ENCODE measurements at places on chromosomes 6 and 20.

GRCh38 chr6:34093854-34094430 lies 51.9 kb downstream of the GRM4 start:
- DNase-seq = no peak

DNA sequence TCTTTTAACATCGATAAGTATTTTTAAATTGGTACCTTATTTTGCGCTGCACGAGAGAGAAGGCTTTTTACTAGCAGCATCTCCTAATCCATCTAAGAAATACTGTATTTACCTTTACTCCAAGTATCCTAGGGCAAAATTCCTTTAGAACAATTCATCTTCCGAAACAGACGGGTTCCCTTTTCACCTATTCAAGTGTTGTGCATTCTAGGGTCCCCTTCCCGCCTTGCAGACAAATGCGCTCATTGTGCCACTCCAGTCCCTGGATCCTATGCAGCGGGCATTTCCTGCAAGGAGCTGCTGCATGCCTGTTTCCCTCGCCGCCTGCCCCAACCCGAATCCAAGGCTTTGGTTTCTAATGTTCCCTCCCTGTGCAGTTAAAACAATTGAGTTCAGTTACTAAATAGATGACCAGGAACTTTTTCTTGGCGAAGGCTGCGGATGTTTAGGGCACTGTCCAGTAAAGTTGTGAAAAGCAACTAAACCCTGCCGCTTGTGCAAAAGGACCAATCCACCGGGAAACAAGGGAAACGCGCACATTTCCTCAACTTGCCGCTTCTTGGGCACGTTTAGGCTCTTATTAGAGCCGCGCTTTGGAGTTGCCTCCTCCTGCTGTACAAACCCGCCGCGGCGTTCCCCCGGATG lies 556 bp upstream of the SCAF8 start:
- no peak for DNase-seq

GRCh38 chr6:83132121-83132520 lies 60.9 kb downstream of the PGM3 start:
- DNase-seq = no peak

- DNase-seq = no peak
Measured at GRCh38 chr20:44540834-44541233, 19.0 kb upstream of the SERINC3 start.

DNA sequence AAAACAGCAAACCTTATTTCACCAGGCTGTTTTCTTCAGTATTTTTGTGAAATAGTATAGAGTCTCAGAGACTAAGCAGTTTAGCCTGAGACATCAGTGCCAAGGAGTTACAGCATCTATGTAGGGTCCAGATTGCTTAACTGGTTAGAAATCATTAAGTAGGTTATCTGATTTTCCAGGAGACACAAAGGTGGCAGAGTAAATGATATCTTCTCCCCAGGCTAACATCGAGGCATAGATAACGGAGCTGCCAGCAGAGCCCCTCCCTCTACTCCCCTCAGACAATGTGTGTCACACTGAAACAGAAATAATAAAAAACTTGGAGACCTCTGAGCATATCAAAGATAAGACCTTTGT lies 473.0 kb upstream of the CITED2 start:
- DNase-seq = no peak

DNA sequence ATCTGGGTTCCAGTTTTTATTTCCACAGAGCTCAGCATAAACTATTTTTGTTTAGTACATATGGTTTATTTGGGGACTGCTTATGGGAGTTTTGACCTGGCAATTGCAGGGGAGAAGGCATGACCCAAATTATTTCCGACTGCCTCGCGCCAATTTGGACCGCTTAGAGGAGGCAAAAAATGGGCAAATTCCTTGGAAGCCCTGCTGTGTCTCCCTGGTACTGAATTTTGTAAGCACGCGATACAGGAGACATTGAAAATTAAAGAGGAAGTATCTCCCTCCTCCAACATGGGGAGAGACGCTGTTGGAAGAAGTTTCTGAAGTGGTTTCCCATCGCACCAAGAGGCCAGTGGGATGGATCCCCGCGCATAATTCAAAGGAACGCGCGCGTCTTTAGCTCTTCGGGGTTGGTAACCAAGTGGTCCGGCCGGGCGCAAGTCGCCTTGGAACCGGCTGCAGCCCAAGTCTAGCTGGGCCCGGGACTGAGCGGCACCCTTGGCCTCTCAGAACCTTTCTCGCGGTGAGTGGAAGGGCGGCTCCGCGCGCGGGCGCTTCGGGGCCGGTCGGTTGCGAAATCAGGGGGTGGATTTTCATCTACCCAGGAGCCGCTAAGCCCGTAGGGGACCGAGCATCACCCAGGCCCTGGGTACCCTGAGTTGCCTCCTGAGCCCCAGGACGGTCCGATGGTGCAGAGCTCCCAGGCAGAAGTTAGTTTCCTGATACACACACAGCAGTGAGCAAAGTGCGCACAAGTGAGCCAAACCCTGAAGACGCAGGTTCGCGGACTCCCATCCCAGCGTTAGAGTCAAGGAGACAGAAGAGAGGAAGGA lies 6.2 kb downstream of the NKX2-2 start:
- no peak for DNase-seq

DNA sequence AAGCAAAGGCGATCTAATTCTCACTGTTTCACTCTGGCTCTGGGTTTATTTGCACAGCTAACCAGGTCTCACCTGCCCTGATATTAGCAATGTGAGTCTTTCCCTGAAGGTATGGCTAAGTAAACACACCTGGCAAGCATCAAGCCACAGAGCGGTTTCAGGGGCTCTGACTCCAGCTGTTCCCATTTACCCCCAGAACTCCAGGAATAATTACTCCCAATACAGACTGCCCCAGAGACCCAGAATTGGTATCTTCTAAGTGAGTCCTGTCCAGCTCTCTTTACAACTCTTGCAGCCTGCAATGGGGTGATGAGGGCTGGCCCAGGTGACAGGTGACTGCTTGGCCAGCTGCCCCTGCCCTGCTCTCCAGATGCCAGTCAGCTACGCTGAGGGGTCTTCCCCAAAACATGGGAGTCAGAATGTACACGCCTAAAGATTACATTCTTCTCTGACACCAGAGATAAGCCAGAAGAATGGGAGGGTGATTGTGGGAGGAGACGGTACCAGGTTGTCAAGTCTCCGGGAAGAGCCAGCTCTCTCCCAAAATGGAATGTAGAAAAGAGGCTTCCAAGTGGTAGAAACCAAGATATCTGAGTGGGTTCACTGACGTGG lies 4.9 kb upstream of the LRRN4 start:
- DNase-seq = no peak

DNA sequence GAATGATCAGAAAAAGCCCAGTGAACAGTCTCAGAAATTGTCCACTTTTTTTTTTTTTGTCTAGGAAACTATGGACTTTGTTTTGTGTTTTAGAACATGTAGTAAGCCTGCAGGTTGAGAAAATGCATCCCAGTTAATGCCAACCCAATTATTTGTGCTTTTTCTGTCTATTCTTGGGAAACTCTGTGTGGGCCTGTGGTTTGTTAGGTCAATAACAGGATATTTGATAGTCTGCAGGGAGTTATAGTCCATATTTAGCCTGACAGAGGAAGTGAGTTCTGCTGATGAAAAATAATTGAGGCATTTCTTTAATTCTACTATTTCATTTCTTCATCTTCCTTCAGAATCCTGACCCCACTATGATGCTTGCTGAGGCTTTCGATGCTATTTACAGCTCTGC lies 154.0 kb upstream of the LAMP5 start:
- no peak for DNase-seq

GRCh38 chr20:36308353-36308752 lies 2.2 kb downstream of the DLGAP4 start:
- DNase-seq = no peak

DNA sequence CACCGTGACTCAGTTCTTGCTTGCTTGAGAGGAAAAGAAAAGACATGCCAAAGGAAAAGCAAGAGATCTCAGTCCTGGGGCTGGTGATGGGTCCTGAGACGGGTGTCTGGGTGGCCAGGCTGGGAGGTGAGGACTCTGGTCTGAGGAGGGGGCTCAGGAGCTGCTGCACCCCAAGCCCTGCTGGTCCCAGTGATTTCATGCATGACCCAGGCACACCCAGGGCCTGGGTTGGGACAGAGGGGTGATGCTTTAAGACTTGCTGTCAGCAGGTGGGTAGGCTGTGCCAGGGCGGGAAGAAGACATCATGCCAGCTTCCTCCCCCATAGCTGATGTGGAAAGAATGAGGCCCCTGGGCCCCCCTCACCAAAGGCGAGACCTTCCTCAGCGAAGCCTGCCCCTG lies 65.1 kb upstream of the PMEPA1 start:
- DNase-seq = no peak

DNA sequence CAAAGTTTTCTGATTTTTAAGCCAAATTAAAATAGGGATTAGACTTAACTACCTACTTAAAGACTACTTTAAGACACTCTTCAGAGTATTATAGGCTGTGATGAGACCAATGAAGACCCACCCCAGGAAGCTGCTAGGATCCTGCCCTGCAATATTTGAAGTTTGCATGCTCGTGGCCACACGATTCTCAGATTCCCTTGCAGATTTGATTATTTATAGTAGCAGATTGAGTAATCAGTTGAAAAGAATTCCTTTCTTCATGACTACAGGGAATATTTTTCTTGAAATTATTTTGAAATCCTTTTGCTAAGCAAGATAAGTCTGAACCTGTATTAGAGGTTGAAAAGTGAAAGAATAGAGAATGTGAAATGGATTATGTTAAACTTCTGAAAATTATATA lies 122.3 kb downstream of the B3GAT2 start:
- DNase-seq = no peak

- DNase-seq = no peak
Measured at GRCh38 chr6:36735110-36736071, 37.8 kb downstream of the RAB44 start.

GRCh38 chr6:125637207-125637606 lies 112.2 kb upstream of the HEY2 start:
- no peak for DNase-seq

GRCh38 chr6:53673162-53673727 lies 7.7 kb upstream of the KLHL31 start:
- no peak for DNase-seq

DNA sequence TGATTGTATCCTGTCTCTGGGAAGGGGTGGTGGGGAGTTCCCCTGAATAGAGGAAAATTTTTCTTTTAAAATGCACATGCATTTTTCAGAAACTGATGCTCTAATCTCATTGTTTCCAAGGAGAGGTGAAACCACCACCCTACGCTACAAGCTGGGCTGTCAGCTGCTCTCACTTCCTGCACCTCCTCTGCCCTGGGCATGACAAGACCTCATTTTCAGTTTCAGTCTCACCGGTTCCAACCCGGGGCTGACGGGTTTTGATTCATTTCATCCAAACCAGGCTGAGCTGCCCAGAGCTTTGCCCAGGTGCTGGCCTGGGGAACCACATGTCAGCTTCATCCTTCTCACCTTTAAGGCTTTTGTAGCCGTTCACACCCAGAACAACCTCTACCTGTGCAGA lies 99.7 kb downstream of the EYA2 start:
- DNase-seq = peak; percentile 1

DNA sequence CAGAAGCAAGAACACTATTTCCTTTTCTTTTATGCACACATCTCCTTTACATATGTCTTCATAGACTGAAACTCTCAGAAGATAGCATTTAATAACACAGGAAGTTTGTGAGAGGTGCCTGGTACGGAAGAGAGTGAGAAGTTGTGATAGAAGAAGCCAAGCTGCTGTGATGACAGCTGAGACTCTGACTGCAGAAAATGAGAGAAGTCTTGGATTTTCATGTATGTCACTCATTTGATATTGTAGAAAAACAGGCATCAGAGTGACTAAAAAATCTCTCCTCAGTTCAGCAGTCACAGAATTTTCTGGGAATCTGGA lies 154.9 kb upstream of the BMP2 start:
- DNase-seq = no peak

DNA sequence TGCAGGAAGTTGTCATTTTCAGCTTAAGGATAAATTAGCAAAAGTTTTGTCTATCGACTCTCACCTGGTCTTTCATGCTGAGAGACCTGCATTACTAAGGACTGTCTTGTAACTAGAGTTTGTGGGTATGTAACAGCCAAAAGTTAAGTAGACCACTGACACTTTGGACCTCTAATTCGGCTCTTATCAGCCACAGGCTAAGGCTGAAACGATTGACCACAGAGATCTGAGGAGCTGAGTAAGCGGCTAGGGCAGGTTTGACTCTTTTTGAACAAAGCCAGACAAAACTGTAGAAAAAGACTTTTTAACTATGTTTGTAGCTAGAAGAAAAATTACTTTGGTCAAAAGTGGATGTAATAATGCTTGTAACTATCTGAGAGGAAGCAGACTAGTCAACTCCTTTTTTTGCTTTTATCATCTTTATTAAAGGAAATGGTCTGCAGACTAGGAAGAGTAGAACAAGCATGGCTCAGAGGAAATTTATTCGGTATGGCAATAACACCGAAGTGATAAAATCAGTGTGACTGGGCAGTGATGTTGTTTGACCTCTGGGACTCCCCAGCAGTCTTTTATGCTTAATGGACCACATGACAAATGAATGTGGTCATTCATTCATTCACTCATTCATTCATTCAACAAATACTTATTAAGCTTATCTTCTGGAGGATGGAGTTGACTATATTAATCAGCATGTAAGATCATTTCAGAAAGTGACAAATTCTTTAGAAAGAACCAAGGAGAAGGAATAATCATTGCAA lies 725.0 kb upstream of the HS3ST5 start:
- no peak for DNase-seq

DNA sequence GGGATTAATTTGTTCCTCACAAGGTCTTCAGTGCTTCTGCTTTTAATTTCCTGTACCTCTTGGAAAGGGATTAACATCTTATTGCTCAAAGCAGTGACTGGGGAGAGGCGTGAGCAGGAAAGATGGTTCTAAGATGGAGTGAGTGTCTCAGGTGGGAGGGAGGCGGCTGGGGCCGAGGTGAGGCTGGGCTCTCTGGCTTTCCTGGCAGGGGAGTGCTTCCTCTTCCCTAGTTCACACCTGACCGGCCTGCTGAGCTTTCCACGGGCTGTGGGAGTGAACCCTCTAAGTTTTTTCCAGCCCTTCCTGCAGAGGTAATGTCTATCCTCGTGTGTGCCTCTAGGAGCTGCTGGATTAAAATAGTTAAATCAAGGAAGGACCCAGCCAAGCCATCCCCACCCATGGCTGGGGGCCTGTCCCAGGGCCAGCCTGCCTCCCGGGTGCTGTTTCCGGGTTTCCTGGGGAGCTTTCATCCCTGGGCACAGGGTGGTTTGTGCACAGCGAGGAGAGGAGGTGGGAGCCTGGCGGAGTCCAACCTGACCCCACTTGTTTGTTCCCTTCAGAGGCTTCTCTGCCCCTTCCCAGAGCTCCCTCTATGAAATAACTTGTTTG lies 179.1 kb downstream of the TFAP2C start:
- DNase-seq = no peak

DNA sequence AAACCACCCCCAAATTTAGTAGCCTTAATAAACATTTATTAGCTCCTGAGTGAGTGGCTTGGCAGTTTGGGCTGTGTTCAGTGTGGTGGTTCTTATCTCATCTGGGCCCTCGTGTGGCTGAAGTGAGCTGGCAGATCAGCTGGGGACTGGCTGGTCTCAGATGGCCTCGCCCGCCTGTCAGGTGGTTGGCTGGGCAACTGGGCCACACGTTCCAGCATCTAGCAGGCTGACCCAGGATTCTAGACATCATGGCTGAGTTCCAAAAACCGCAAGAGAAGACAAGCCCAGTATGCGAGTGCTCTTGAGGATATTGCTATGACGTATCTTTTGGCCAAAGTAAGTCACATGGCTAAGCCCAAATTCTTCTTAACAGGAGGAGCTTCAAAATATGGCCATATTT lies 28.9 kb downstream of the EIF2S2 start:
- DNase-seq = no peak

Measured in activated T-cell treated with anti-CD3 and anti-CD28 coated beads for 1 hour (primary cell).